Activated CD4-positive, alpha-beta memory T cell treated with anti-CD3 and anti-CD28 coated beads, Interleukin-2, amount 10 ng/mL, durations not matched to agents 7 days and 5 days (primary cell): ENCODE measurements at places on chromosomes 7 and 10. TPM values are rescaled to one million over a fixed set of nuclear protein-coding genes. Genes with fewer than 3 reads are reported as not detected.
A peak's percentile ranks its signal among the peaks of the same experiment; 100 is the strongest.

GRCh38 chr7:27174874-27175625, 930 bp upstream of the HOXA10 start:
- H3K27ac ChIP-seq = no peak overlapping the region
- peaks cover 67% of the 10 kb centered on the region for H3K27me3 ChIP-seq
- DNase-seq = no peak
- no peaks in the 10 kb centered on the region for H3K36me3 ChIP-seq
- H3K4me3 ChIP-seq = peak overlapping the region; percentile 32
- H3K4me1 ChIP-seq = peaks cover 11% of the 10 kb centered on the region

- no peaks in the 10 kb centered on the region for H3K4me1 ChIP-seq
- no peak for DNase-seq
- H3K36me3 ChIP-seq = no peaks in the 10 kb centered on the region
- no peak overlapping the region for H3K27ac ChIP-seq
Measured at GRCh38 chr10:44948642-44949041, 11.0 kb upstream of the RASSF4 start.

DNA sequence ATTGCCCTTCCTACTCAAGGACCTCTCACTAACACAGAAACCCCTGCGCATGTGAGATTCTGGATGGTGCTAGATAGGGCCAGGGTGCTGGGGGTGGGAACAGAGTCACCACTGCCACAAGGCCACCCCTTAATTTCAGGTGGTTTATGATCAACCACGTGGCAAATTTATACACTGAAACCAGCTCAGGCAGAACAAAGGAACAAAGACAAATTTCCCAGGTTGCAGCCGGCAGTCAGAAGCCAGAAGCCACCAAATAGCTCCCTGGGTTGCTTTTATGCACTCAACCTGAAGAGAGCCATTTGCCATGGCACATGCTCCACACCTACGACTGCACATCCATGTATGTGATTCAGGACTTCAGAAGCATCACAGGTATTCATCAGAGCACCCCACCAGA, 2.5 kb downstream of the VOPP1 start:
- H3K27ac ChIP-seq = peak overlapping the region; percentile 33
- H3K4me3 ChIP-seq = peak overlapping the region; percentile 71
- peaks cover 6% of the 10 kb centered on the region for H3K36me3 ChIP-seq
- H3K4me1 ChIP-seq = peaks cover 78% of the 10 kb centered on the region
- DNase-seq = no peak

DNA sequence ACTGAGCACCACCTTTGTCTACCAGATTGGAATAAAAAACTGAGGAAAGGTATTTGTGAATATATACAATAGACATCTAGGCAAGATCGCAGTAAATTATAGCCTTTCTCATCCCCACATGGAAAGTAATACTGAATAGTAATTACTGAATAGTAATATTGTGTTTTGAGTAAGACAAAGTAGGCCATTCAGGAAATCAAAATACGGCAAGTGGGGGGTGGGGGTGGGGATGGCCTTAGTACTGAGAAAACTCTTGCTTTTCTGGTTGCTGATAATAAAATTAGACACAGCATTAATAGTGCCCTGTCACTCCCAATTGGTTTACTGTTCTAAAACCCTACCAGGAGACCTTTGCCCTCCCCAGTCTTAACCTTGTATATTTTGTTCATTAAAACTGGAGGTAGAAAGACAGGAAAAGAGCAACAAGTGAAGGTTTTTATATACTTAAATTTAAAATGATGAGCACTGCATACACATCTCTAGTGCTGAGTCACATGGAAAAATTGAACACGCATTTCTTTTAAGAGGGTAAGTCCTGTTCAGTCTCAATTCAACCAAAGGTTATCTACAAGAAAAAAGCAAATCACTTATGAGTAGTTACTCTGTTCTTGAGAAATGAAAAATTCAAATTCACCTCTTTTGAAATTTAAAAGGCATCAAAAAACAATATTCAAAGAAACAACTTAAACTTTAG, 65.6 kb downstream of the IGF2BP3 start:
- no peak overlapping the region for H3K27ac ChIP-seq
- no peak for DNase-seq
- H3K4me3 ChIP-seq = no peak overlapping the region
- H3K4me1 ChIP-seq = peaks cover 3% of the 10 kb centered on the region

GRCh38 chr10:47034441-47035051, 123.3 kb downstream of the PTPN20 start:
- no peaks in the 10 kb centered on the region for H3K36me3 ChIP-seq
- no peak overlapping the region for H3K27ac ChIP-seq

- DNase-seq = no peak
- H3K4me1 ChIP-seq = no peaks in the 10 kb centered on the region
- no peak overlapping the region for H3K4me3 ChIP-seq
- H3K27me3 ChIP-seq = no peaks in the 10 kb centered on the region
- H3K27ac ChIP-seq = no peak overlapping the region
Measured at GRCh38 chr7:117285826-117286225, 37.0 kb downstream of the WNT2 start.

GRCh38 chr7:28483908-28484605, 71.7 kb downstream of the CREB5 start:
- no peaks in the 10 kb centered on the region for H3K4me1 ChIP-seq
- DNase-seq = no peak
- no peak overlapping the region for H3K4me3 ChIP-seq
- no peaks in the 10 kb centered on the region for H3K36me3 ChIP-seq
- H3K27ac ChIP-seq = no peak overlapping the region

DNA sequence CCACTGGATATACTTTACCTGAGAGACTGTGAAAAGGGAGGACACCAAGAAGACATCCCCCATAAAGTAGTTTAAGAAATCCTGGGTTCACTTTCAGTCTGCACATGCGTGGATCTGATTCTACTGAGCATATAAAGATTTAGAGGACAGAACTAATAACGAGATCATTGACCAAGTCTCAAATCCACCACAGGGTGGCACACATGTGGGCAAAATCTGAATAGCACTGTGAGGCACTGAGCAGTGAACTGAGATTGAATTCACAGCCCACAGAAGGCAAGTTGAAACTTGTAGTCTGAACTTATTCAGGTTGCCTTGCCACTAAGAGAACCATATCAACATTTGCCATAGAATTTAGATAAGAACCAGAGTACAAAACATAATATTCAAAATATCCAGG, 818.6 kb downstream of the GRID1 start:
- no peak overlapping the region for H3K4me3 ChIP-seq
- peak; percentile 22 for DNase-seq
- H3K27me3 ChIP-seq = peaks cover 6% of the 10 kb centered on the region
- H3K27ac ChIP-seq = no peak overlapping the region

GRCh38 chr7:33744293-33745075, 160.9 kb upstream of the BMPER start:
- no peak overlapping the region for H3K27ac ChIP-seq
- no peaks in the 10 kb centered on the region for H3K27me3 ChIP-seq
- no peaks in the 10 kb centered on the region for H3K4me1 ChIP-seq

- peaks cover 30% of the 10 kb centered on the region for H3K27me3 ChIP-seq
- no peaks in the 10 kb centered on the region for H3K4me1 ChIP-seq
- DNase-seq = peak; percentile 19
- H3K36me3 ChIP-seq = no peaks in the 10 kb centered on the region
- no peak overlapping the region for H3K4me3 ChIP-seq
- H3K27ac ChIP-seq = no peak overlapping the region
Measured at GRCh38 chr10:86261941-86262687, 104.5 kb downstream of the GRID1 start.

- no peak for DNase-seq
- H3K27me3 ChIP-seq = no peaks in the 10 kb centered on the region
- H3K27ac ChIP-seq = no peak overlapping the region
- peaks cover 30% of the 10 kb centered on the region for H3K36me3 ChIP-seq
- no peak overlapping the region for H3K4me3 ChIP-seq
Measured at GRCh38 chr7:135204341-135204749, 7.0 kb downstream of the WDR91 start.

- no peaks in the 10 kb centered on the region for H3K36me3 ChIP-seq
- H3K27me3 ChIP-seq = no peaks in the 10 kb centered on the region
- H3K4me1 ChIP-seq = peaks cover 14% of the 10 kb centered on the region
- DNase-seq = no peak
Measured at GRCh38 chr7:69736126-69736810, 138.0 kb downstream of the AUTS2 start.

OR2A42 gene
- not detected for total RNA-seq

SEC31B gene
- total RNA-seq = 138 TPM

CTNNA3 gene
- 0.78 TPM for total RNA-seq

BMPER gene
- not detected for total RNA-seq

SLC13A4 gene
- not detected for total RNA-seq

IFIT1B gene
- not detected for total RNA-seq

ALOX5 gene
- 7.5 TPM for total RNA-seq
